Mesothelial cell of epicardium (in vitro differentiated cells): ENCODE measurements at places on chromosomes 12 and 14.

DNA sequence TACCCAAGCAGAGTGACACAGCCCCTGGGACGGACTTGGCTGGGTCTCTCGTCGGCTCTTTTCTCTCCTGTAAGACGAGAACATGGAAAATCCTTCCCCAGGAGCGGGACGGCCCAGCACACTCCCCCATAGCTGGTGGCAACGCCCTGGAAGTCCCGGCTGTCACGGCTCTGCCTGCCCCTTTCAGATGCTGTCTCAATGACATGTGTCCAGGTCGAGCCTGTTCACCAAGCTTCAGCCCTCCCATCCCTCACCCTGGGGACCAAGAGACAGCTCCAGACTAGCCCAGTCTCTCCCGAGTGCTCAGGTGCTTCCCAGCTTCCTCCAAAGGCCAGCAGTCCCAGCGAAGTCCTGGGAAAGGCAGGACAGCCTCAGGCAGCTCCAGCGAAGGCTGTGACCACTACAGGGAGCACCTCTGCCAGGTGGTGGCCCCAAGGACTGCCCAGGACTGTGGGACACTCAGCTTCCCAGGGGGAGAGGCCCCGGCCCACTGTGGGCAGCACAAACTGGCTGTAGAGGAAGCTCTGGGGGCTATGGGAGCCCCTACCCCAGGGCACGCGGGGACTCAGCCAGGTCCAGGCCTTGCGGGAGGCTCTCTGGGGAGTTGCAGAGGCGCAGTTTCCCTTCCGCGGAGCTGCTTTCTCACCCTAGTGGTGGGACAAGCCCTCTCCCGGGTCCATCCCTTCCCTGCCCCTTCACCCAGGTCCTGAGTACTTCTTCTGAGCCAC is 33.6 kb downstream of the TNFAIP2 start:
- no peaks in the 10 kb centered on the region for H3K36me3 ChIP-seq
- H3K27me3 ChIP-seq: no peaks in the 10 kb centered on the region
- H3K4me1 ChIP-seq: peaks cover 22% of the 10 kb centered on the region

DNA sequence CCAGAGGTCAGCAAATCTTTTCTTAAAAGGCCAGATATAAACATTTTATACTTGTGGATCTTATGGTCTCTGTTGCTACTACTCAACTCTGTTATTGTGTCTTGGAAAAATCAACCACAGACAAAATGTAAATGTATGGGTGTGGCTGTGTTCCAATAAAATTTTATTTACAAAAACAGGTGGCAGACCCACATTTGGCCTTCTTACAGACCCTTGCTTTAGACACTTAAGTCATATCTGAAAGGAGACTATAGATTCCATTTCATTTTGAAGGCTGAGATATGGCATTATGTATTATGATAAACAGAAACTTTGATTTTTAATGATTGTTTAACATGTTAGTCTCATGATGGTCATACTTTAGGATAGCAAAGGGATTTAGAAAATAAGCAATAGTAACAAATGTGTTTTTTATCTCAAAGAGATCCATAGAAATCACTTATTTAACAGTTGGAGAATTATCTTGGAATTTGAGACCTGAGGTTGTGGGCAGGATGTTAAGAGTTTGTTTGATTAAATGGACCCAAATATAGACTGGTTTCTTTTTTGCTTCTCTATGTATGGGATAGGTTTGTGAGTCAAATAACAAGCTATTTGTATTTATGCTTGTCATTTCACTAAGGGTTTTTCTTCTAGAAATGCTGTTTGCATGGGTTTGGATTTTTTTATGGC is 51.2 kb downstream of the PPFIBP1 start:
- H3K4me3 ChIP-seq: no peak overlapping the region
- peaks cover 16% of the 10 kb centered on the region for H3K36me3 ChIP-seq
- no peaks in the 10 kb centered on the region for H3K27me3 ChIP-seq
- H3K27ac ChIP-seq: peak overlapping the region; percentile 58
- DNase-seq: no peak

- no peak for DNase-seq
- no peaks in the 10 kb centered on the region for H3K36me3 ChIP-seq
- peaks cover 24% of the 10 kb centered on the region for H3K27me3 ChIP-seq
- H3K4me1 ChIP-seq: peaks cover 2% of the 10 kb centered on the region
- no peak overlapping the region for H3K4me3 ChIP-seq
Measured at GRCh38 chr12:95940514-95940913, 1.9 kb downstream of the CCDC38 start.

DNA sequence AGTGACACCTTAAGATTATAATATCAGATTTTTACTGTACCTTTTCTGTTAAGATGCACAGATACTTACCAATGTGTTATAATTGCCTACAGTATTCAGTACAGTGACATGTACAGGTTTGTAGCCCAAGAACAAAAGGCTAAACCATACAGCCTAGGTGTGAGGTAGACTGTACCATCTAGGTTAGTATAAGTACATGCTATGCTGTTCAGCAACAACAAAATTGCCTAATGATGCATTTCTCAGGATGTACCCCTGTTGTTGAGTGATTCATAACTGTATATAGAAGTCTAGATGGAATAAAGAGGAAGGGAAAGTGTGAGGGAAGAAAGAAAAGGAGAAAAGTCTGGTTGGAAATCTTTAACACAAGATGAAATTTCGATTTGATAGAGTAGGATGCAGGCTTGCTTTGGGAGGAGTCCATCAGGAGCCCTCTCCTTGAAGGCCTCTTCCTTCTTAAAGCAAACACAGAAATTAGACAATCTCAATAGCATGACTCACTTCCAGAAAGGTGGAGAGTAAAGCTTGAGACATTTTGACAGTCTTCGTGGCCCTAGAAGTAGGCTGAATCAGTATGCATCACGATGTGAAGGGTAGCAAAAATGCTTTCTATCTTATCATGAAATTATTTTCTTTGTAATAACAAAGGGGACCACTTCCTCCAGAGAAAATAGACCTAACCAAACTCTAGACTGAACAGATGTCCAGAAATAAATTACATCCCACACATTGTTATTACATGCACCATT is 191.5 kb downstream of the SYT1 start:
- no peak overlapping the region for H3K4me3 ChIP-seq
- H3K4me1 ChIP-seq: peaks cover 12% of the 10 kb centered on the region
- DNase-seq: no peak
- H3K36me3 ChIP-seq: peaks cover 3% of the 10 kb centered on the region
- H3K27ac ChIP-seq: no peak overlapping the region

GRCh38 chr12:45131506-45131905 is 80.6 kb upstream of the DBX2 start:
- H3K36me3 ChIP-seq: no peaks in the 10 kb centered on the region
- H3K27ac ChIP-seq: no peak overlapping the region
- peaks cover 29% of the 10 kb centered on the region for H3K27me3 ChIP-seq
- no peak for DNase-seq
- no peak overlapping the region for H3K4me3 ChIP-seq

DNA sequence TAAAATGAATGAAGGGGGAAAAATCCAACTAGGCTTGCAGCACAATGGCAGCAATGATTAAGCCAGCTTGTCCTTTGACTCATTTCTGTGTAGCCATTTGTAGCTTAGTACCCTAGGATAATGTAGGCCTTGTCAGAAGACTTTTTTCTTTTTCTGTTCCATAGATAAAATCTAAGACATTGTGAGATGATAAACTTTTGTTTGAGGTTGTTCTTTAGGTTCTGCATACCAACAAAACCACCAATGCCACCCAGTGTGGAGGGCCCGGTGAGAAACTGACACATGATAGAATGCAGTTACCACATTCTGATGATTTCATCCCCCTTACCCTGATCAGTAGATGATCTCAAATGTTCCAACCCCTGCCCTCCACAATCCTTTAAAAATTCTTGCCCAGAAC is 6.6 kb upstream of the KLRD1 start:
- H3K4me1 ChIP-seq: no peaks in the 10 kb centered on the region
- H3K4me3 ChIP-seq: no peak overlapping the region
- H3K36me3 ChIP-seq: peaks cover 2% of the 10 kb centered on the region
- no peak overlapping the region for H3K27ac ChIP-seq
- H3K27me3 ChIP-seq: no peaks in the 10 kb centered on the region

- no peak for DNase-seq
- no peak overlapping the region for H3K27ac ChIP-seq
- peaks cover 1% of the 10 kb centered on the region for H3K36me3 ChIP-seq
- H3K4me3 ChIP-seq: no peak overlapping the region
- H3K4me1 ChIP-seq: peaks cover 5% of the 10 kb centered on the region
Measured at GRCh38 chr14:94102768-94103482, 7.6 kb upstream of the IFI27 start.

- H3K36me3 ChIP-seq: no peaks in the 10 kb centered on the region
- peaks cover 4% of the 10 kb centered on the region for H3K27me3 ChIP-seq
- no peak for DNase-seq
- H3K27ac ChIP-seq: no peak overlapping the region
- no peak overlapping the region for H3K4me3 ChIP-seq
Measured at GRCh38 chr12:69844836-69845235, 19.8 kb downstream of the MYRFL start.

DNA sequence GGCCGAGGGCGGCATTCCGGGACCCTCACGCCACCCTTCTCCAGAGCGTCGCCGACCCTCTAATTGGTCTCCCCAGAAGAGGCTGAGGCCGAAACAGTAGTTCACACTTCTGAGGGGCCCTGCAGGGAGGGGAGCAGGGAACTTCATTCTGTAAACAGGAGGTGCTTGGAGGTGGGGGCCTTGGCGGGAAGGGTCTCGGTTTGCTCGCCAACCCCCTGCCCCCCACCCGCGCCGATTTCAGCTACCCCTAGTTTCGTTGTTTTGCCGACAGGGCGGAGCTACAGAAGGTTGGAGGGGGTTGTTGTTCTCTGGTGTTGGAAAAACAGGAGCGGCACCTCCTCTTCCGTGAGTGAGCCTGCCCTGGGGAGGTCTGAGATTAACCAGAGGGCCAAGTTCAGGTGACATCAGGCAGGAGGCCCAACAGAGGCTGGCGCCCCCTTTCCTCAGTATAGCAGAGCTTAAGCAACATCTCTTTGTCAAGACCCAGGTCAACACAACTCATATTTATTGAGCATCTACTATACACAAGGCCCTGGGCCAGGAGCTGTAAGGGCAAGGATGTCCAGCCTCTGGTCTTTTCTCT is 682 bp downstream of the ERBB3 start:
- peaks cover 42% of the 10 kb centered on the region for H3K27me3 ChIP-seq
- H3K4me3 ChIP-seq: peak overlapping the region; percentile 82
- H3K36me3 ChIP-seq: peaks cover 7% of the 10 kb centered on the region
- DNase-seq: peak; percentile 43
- peak overlapping the region; percentile 79 for H3K27ac ChIP-seq
- peaks cover 16% of the 10 kb centered on the region for H3K4me1 ChIP-seq
